ENCODE measurements at places on chromosomes 2 and 18. TPM values are rescaled to one million over a fixed set of nuclear protein-coding genes. Genes with fewer than 3 reads are reported as not detected.

Gene MC2R
- not detected for polyA plus RNA-seq

Gene SERPINB4
- polyA plus RNA-seq, result not detected

GRCh38 chr2:101803128-101803527 is 105.6 kb downstream of the MAP4K4 start:
- no peaks in the 10 kb centered on the region for H3K4me1 ChIP-seq
- no peaks in the 10 kb centered on the region for H3K36me3 ChIP-seq
- DNase-seq, result no peak
- no peaks in the 10 kb centered on the region for H3K27me3 ChIP-seq
- H3K4me3 ChIP-seq, result no peak overlapping the region
- H3K27ac ChIP-seq, result no peak overlapping the region

- H3K27me3 ChIP-seq, result no peaks in the 10 kb centered on the region
- no peaks in the 10 kb centered on the region for H3K4me1 ChIP-seq
- no peaks in the 10 kb centered on the region for H3K36me3 ChIP-seq
- DNase-seq, result no peak
Observed at GRCh38 chr2:225030893-225031292, 11.4 kb downstream of the DOCK10 start.

DNA sequence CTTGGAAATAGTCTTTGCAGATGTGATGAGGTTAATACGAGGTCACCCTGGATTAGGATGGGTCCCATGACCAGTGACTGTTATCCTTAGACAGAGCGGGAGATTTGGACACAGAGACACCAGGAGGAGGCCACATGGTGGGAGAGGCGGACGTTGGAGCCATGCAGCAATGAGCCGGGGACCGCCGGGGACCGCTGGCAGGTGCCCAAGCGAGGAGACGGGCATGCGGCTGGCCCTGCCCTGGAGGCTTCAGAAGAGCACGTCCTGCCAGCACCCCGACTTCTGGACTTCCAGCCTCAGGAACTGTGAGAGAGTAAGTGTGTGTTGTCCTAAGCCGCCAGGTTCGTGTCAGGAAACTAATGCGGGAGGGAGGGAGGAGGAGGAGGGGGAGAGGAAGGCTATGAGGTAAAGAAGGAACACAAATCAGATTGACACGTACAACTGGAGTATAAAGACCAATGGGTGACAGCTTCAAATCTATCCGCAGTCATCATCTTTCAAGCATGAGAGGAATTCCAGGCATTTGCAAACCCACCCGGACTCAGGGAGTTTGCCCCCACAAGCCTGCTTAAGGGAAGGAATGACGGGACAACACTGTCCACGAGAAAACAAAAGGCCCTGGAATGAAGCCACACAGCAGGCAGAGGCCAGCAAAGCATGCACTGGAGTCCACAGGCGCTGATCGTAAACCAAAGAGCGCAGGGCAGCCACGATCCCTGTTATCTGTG is 11.6 kb upstream of the BOK start:
- no peak overlapping the region for H3K4me3 ChIP-seq
- no peaks in the 10 kb centered on the region for H3K36me3 ChIP-seq
- H3K27me3 ChIP-seq, result peaks cover 2% of the 10 kb centered on the region
- H3K27ac ChIP-seq, result no peak overlapping the region

DNA sequence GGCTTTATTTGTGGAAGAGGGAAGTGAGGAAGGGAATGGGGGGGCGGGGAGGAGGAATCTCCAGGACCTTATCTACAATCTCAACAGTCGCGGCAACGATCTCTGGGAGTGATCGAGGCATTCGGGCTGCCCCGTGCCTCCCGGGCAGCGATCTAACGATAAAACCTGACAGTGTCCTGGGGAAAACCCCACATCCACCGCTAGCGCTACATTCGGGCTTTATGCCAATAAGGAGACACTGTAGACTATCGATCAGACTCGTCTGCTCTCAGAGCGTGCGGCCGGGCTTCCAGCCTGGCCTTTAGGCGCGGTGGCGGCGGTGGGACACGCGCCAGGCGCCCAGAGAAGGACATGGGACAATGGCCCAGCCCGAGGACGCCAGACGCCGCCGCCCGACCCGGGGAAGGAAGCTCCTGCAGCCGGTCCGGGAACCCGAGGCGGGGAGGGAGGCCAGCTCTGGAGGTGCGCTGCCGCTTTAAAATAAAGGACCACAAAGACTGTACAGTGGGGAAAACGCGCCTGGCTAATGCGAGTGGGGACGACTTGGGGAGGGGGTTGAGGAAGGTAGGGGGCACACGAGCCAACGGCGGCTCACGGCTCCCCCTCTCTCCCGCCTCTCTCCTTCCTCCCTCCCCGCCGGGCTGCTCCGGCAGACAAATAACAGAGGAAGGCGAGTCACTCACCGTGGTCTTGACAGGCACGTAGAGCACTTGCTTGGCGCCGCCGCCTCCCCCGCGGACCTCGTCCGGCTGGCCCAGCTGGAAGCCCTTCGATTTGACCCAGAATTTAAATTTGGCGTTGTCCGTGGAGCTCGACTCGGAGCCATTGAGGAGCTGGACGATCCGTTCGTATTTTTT is 2.2 kb downstream of the NOL4 start:
- H3K36me3 ChIP-seq, result no peaks in the 10 kb centered on the region
- peak; percentile 66 for DNase-seq
- H3K27ac ChIP-seq, result no peak overlapping the region
- H3K27me3 ChIP-seq, result peaks cover 29% of the 10 kb centered on the region

Measured in kidney (tissue), 22 donors.